ENCODE measurements at places on chromosomes 13 and 19.
A peak's percentile ranks its signal among the peaks of the same experiment; 100 is the strongest.

- DNase-seq: no peak
These were observed 144.6 kb downstream of the KCTD12 start for GRCh38 chr13:76741624-76742023.

- DNase-seq: no peak
These were observed 354.1 kb downstream of the KLF5 start for GRCh38 chr13:73412933-73413332.

GRCh38 chr19:5018224-5019015, 49.5 kb downstream of the KDM4B start:
- no peak for DNase-seq

DNA sequence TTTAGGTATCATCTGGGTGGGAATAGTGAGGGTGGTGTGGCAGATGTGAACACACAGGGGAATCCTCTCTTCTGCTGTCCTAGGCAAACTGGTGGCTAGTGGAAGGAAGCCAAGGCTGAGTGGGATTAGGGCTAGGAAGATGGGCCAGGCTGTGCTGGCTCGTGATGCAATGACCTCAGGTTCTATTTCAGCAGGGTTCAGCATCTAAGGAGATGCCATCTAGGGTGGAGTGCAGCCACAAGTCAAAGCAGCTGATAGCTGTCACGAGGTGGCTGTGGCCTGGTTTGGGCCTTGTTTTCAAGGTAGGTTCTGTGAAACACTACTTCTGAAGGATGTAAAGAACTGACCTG, 21.6 kb downstream of the ARL11 start:
- DNase-seq: no peak

- peak; percentile 35 for DNase-seq
These were observed 26.9 kb downstream of the TMED1 start for GRCh38 chr19:10808937-10809649.

DNA sequence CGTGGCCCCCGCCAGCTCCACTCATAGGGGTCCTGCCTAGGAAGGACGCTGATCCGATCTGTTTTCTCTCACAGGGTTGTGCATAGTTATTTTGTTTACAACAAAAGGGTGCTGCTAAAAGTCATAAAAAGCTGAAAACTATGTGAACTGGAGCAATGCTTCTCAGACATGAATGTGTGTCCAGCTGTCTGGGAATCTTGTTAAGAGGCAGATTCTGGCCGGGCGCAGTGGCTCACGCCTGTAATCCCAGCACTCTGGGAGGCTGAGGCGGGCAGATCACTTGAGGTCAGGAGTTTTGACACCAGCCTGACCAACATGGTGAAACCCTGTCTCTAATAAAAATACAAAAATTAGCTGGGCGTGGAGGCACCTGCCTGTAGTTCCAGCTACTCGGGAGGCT, 8.6 kb downstream of the LRRC4B start:
- DNase-seq: no peak

DNA sequence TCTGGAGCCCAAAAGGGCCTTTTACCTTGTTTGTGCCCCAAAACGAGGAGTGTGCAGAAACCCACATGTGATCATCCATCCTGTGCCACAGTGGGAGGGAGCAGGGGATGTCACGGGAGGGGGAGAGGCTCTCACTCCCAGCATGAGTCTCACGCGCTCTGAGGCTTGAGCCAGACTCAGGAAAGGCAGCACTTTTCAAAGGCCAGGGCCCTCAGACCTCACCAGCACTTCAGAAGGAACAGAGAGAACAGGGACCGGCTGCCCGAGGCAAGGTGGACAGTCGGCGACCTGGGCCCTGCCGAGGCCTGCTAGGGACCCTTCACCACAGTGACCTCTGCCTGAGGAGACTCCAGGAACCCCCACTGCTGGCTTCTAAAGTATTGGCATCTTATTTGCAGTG, 71.7 kb upstream of the WASF3 start:
- DNase-seq: no peak

GRCh38 chr13:106917024-106917571, 349.2 kb upstream of the ARGLU1 start:
- no peak for DNase-seq

GRCh38 chr19:48970139-48970766, 5.1 kb downstream of the FTL start:
- no peak for DNase-seq

- DNase-seq: peak; percentile 89
These were observed 6.1 kb downstream of the SACS start for GRCh38 chr13:23427342-23427843.

DNA sequence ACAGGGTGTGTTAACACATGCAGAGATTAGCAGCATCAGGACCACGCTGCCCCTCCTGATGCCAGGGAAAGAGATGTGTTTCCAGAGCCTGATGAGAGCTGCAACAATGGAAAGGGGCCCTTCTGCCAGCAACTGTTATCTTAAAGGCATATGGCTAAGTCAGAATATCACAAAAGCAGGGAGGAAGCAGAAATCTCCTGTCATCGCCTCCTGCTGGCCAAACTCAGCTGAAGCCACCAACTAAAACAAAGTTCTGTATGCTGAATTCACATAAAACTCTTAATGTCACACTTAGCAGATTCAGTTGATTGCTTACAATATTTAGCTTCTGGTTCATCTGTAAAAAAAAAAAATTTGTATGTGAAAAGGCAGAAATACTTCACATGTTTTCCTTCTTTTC, 178.2 kb downstream of the GPC5 start:
- no peak for DNase-seq

- peak; percentile 97 for DNase-seq
These were observed at the start of gene AXL for GRCh38 chr19:41218615-41219507. Gene AXL, plus strand, starts transcription at chr19:41219223. Its CDS starts 170 bp downstream, at chr19:41219393.

DNA sequence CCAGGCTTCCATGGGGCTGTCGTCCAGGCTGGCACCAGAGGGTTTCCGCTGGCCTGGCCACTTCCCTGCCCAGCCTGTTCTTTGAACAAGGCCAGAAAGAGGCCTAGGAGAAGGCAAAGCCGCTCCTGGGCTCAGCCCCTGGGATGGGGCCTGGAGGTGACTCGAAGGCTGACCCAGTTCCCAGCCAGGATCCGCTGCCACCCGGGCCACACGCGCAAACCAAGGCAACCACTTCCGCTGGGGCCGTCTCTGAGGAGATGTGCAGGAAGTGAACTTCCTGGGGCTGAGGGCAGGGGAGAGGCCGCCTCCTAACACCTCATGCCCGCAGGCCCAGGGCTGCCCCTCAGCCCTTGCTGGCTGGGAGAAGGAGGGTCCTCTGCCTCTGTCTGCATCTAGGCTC, 15.2 kb downstream of the PLEKHF1 start:
- no peak for DNase-seq

GRCh38 chr19:31610018-31610417, 260.8 kb upstream of the TSHZ3 start:
- DNase-seq: no peak

DNA sequence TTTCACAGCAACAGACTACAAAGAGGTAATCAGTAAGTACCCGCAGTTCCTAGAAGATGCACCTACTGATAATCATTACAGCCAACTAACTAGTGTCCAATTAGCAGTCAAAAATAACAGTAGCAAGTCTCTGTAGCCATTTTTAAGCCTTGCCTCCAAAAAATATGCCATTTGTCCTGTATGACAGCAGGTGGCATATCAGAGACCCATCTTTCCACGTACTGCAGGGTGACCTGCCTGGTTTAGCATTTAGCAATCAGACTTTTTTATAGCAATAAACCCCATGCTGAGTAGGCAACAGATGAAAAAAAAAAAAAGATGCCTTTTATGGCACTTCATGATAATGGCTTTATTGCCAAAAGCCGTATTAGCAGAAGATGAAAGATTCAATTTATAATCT, 155.3 kb upstream of the LSM14A start:
- DNase-seq: no peak

DNA sequence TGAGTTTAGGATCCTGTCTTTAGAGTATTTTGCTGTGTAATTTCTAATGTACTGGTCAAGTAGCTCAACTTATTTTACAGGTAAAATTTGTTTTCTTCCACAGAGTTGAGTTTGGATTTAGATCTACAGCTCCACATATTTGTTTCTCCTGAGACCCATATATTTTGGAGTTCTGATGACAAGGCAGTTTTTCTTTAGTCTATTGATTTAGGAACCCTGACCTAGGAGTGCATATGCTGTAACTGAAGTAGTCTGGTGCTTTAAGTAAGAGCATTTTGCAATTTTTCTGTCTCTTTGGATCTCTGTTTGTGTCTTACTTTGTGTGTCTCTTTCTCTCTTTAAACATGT, 19.5 kb upstream of the SPRY2 start:
- no peak for DNase-seq

DNA sequence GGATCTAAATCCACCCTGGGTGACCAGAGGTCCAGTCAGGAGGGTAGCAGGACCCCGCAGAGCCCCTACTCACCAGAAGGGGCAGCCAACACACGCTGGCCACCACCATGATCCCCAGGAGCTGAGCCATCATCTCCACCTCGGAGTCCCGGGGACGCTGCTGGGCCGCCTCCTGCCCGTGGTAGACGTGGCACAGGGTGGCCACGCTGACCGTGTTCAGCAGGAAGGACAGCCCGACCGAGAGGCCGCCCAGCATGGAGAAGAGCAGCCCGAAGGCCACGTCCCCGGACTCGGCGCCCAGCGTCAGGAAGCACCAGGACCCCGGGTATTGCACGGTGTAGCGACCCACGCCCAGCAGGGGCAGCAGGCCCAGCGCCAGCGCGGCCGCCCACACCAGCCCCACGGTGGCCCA, 6.9 kb downstream of the TBXA2R start:
- no peak for DNase-seq

DNA sequence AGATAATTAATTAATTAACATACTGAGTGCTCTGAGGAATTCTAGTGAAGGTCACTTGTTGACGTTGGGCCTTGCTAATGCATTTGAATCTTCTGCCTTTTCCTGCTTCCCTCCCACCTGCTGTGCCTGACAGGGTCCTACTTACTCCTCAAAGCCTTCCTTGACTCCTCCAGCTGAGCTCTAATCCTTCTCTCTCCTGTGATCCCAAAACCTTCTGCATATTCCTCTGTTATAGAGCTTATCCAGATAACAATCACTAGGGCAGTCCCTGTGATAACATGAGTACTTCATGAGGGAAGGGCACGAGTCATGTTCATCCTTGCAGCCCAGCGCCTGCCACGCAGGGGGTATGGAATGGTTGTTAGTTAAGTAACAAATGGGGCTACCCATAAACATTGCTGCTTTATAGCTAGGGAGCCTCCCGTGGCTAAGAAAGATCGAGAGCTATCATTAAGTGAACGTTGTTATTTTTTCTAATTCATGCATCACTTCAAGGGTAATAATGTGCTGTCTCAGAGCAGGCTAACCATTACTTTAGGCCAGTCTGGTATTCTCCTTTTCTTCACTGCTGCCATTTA, 19.1 kb upstream of the SPATA13 start:
- no peak for DNase-seq

DNA sequence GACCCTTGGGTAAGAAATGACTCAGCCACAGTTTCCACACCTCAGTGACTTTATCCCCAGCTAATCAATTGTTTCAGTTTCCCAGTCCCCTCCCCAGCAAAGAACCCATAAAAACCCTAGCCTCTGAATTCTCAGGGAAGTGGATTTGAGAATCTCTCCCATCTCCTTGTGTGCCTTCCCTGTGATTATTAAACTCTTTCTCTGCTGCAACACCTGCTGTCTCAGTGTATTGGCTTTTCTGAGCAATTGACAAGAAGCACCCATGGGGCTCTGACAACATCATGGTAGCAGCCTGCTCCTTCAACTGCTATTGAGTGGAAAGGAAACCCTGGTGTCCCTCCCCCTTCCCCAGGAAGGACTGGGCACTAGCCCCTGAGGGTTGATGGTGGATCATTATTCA, 73.7 kb downstream of the UQCRFS1 start:
- DNase-seq: peak; percentile 14

DNA sequence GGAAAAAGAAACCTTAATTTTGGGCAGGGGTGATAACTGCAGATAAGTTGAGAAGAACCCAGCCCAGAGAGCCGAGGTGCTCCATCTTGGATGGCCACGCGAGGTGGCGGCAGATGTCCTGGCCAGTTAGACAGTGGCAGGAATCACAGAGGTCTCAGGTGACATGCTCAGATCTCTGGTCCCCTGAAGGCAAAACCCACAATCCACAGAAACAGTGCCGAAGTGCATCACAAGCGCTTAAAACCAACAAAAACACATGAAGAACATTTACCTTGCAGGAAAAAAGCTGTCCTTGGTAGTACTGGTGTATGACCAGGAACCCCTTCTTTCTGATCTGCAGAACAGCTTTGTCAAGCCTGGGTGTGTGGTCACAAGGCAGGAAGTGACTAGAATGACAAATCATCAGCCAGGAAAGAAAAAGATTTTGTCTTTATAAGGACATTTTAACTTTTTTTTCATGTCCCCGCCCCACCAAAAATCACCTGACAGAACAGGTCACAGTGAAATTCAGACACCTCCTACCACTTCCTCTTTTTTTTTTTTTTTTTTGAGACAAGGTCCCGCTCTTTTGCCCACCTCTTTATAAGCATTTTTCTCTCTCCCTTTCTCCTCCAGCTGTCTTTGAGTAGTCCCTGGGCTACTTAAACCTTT, at the start of gene LCP1:
LCP1 (minus strand) TSS at position 338 of the 651 bp plus-strand sequence. CDS start 22,515 bp downstream, outside the sequence.
- DNase-seq: no peak

GRCh38 chr13:84662491-84662890, 780.2 kb upstream of the SLITRK1 start:
- no peak for DNase-seq

GRCh38 chr19:18202397-18202777, 1.5 kb downstream of the RAB3A start:
- no peak for DNase-seq

- peak; percentile 100 for DNase-seq
These were observed 6.4 kb downstream of the AXL start for GRCh38 chr19:41225238-41226052.

DNA sequence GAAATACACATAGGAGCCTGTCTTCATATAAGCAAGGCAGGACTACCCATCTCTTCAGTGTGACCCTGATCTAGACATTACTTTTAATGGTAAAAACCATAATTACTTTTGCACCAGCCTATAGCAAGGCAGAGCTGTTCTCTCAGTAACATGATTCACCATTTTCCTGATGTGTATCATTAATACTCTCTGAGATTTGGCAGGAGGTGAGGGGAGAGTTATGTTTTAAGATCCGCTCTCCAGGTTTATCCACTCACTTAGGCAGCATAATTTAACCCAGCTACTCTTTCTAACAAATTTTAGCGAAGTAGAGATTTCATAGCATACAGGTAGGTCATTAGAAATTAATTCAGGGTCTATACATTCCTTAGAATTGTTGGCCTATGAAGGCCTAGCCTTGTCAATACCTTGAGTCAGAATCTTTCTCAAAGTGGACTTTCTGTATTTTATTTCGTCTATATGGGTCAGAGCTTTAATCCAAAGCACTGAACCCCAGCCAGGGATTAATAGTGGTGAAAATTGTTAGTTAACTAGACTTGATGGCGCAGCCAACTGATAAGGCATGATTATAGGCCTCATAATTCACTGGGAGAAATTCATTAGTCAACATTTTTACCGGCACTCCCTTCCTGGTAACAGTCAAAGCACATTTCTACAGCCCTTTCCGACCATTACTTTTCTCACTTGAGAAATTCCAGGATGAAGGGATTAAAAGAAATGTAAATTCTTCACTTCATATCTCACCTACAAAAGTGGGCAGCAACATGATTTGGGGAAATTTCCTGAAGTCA, 955.1 kb downstream of the DIAPH3 start:
- DNase-seq: no peak

All from Caki2 (cell line).